ENCODE measurements at places on chromosomes 6 and 20.

GRCh38 chr6:134658596-134658995 lies 291.3 kb downstream of the ALDH8A1 start:
- DNase-seq = no peak

GRCh38 chr6:31610968-31611367 lies 4.1 kb upstream of the AIF1 start:
- no peak for DNase-seq

- DNase-seq = peak; percentile 89
Observed at GRCh38 chr6:30682143-30683117, 4.0 kb downstream of the PPP1R18 start.

DNA sequence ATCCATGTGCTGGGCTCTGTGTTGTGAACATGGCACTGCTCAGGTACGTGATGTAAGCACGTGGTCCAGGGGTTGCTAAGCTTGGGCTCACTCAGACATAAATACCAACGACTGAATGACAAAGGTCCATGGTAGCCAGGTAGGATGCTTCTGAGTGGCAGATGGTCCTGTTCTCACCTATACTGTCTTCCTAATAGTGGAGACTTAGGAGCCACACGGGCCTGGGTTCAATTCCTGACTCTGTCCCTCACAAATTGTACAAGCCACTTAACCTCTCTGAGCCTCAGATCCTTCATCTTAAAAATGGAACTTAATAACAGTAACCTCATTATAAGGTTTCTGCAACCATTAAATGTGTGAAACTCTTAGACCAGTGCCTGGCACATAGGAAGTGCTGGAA lies 6.8 kb downstream of the GCM2 start:
- no peak for DNase-seq

GRCh38 chr6:143556529-143556928 lies 45.0 kb upstream of the FUCA2 start:
- DNase-seq = no peak

- no peak for DNase-seq
Observed at GRCh38 chr20:56430461-56430860, 18.4 kb downstream of the CASS4 start.

- no peak for DNase-seq
Observed at GRCh38 chr6:169075211-169075914, 178.3 kb downstream of the THBS2 start.

DNA sequence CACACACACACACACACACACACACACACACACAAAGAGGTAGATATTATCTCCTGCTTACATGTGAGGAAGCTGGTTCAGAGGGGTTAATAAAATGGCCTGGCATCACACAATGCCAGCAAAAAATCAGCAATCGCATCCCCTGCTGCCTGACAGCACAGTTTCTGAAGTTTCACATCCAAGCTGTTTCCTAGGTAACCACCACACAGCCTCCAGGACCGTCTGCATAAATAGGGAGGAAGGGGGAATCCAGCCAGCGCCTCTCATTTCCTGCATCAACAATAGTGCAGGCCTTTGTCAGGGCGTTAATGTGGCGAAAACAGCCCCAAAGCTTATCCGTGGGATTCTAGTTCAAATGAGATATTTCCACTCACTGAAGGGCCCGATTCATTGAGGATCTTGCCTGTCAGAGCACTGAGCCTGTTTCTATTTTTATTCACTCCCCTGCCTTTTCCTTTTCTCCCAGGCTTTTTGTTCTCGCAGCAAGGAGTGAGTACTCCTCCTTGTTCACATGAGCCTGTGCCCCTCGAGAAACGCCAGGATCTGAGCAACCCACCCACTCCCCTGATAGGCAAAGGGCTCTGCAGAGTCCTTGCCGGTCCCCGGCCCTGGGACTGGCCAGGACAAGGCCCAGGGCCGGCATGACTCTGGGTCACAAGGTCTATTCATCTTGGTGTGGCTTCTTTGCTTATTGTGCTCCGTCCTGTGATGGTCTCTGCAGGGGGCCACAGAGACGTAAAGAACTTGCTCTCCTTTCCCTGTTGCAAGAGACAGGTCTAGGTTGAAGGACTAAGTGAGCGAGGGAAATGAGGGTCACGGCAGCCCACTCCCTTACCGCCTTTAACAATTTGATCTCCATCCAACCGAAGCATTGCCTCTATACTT lies 32.7 kb downstream of the TUBB2B start:
- DNase-seq = peak; percentile 22

GRCh38 chr6:87884203-87884602 lies 163.4 kb upstream of the SPACA1 start:
- no peak for DNase-seq

GRCh38 chr20:31675828-31676608 lies 38.3 kb downstream of the COX4I2 start:
- peak; percentile 76 for DNase-seq

DNA sequence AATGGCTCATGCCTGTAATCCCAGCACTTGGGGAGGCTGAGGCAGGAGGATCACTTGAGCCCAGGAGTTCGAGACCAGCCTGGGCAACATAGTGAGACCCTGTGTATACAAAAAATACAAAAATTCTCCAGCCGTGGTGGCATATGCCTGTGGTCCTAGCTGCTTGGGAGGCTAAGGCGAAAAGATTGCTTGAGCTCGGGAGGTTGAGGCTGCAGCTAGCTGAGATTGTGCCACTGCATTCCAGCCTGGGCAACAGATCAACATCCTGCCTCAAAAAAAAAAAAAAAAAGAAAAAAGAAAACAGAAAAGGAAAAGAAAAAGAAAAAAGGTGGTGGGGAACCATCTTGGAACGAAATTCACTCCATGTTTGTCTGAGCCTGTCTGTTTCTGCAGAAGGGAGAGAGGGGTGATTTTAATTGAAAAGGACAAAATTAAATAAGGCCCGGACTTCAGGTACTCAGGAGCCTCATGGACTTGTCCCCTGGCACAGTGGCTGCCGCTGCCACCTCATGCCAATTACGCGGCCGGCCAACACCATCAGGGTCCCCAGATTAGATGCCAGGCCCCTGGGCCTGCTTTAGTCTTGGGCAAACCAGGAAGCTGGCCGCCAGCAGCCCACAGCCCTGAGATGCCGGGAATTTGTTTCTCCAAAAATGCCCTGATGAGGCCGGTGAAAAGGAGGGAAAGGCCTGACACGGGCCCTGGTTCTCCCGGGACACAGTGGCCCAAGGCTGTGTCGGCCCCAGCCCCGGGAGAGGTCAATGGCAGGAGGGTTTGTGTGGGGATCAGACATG lies 37.8 kb upstream of the STX16 start:
- DNase-seq = no peak

GRCh38 chr6:71649915-71650314 lies 236.4 kb upstream of the RIMS1 start:
- no peak for DNase-seq

DNA sequence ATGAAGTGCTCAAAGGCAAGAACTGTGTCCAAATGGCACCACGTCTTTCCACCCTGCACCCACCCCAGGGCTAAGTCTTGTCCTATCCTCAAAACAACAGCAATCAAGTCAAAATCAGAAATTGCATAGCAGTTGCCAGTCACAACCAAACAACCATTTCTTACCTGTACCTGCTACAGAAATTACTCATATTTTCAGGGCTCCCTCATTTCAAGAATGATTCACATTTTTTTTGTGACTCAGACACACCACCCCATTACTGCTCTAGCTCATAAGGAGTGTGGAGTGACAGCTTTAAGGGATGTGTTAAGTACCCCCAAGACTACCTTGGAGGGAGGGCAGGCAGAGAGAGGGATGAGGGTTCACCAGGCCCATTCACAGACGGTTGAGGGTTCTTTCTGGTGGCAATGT lies 111.7 kb downstream of the TRERF1 start:
- DNase-seq = peak; percentile 68

DNA sequence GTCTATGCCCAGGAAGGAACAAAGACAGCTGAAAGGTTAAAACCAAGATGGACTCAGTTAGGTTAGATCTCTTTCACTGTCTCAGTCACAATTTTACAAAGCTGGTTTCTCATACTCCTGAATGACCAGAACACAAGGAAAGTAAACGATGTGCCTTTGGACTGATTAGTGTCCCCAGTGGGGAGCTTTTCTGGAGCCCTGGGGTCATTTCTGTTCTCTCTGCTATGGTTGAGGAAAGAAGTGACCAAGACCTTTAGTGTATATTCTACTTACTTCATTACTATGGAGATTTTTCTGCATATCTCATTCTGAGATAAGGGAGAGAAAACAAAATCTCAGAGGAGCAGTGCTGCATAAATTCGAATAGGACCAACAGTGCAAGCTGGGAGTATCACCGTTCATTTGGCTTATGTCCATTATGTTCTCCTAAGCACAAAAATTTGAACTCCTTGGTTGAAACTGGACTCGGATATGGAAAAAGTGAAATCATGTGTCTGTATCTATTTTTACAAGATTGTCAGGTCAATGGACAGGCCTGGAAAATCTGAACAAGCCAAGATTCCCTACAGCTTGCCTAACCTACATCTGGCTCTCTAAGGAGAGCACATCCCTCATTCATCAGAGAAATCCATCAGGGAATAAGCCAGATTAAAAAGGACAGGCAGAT lies 34.4 kb upstream of the ENPP1 start:
- DNase-seq = no peak

DNA sequence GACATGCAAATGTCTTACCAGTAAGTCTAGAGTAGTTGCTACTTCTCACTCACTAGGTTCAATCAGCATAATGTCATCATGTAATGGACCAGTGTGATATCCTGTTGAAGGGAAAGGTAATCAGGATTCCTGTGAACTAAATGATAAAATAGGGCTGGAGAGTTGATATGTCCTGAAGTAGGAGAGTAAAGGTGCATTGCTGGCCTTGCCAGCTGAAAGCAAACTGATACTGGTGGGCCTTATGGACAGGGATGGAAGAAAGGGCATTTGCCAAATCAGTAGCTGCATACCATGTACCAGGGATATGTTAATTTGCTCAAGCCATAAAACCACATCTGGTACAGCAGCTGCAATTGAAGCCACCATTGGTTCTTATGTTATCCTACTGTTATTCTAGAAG lies 37.5 kb upstream of the IYD start:
- DNase-seq = no peak

GRCh38 chr20:59148701-59149493 lies 14.7 kb upstream of the ZNF831 start:
- DNase-seq = no peak

GRCh38 chr20:51417250-51418136 lies 125.0 kb downstream of the NFATC2 start:
- no peak for DNase-seq

DNA sequence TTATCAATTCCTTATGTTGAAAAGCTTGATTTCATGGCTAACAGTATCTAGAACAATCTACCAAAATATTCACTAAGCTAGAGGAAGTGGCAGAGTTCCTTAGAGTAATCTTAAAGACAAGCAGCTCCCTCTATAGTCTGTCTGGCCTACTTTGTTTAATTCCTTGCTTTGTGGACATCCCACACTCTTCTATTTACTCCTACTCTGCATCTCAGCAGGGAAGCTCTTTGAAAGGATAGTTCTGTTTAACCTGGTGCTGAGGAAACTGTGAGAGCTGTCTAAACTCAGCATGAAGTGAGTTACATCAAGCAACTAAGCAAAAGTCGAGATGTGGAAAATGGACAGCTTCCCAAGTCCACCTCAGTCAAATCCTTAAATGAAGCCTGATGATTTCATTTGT lies 4.3 kb downstream of the REV3L start:
- no peak for DNase-seq
